Activated naive CD4-positive, alpha-beta T cell treated with anti-CD3 and anti-CD28 coated beads for 36 hours (primary cell): ENCODE measurements at places on chromosomes 5 and 9. TPM values are rescaled to one million over a fixed set of nuclear protein-coding genes. Genes with fewer than 3 reads are reported as not detected.

The DELE1 gene
- 48.0 TPM for total RNA-seq

The C9orf50 gene
- not detected for total RNA-seq

The PCDHGB5 gene
- not detected for total RNA-seq

The IL17B gene
- total RNA-seq: not detected

DNA sequence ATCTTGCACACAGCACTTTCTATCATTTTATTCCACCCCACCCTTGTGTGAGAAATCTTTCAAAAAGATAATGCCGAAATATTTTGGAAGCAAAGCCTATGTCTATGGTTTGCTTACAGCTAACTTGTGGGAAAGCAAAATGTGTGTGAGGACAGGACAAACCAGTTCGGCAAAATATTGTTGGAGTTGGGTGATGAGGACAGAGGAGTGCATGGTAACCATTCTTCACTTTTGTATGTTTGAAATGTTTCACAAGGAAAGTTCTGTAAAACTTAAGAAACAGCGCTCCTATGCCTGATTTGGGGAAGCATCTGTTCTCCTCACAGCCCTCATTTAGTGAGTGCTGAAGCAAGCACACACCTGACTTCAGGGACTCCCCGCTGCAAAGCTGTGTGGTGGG, 62.0 kb upstream of the RNF130 start:
- DNase-seq: no peak

DNA sequence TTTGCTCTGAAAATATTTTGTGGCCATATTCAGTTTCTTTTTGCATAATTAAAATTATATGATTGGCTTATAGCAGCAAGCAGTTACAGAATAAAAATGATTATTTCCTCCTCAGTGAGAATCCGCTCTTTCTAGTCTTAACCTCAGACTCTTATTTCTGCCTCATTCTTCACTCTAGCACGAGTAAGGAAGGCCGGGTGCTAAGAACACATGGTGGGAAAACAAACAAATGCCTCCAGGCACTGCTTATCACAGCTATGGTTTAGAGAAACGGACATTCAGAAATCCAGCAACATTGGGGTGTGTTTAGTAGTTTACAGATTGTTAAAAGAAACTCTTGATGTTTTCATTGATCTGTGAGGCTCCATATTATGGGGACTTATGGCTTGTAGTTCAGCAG, 168.7 kb downstream of the KDM4C start:
- no peak for DNase-seq

DNA sequence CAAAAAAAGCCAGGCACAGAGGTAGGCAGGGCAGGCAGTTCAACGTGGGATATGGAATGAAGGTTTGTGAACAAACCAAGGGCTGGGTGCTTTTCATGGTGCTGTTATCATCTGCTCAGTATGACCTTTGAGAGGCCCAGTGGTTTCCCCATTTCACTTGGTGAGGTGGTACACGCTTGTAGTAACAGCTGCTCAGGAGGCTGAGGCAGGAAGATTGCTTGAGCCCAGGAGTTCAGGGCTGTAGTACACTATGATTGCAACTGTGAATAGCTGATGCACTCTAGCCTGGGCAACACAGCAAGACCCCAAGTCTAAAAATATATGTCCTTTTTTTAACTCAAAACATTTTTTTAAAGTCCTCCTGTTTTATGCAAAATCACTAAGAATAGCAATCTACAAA, 174.8 kb downstream of the ENC1 start:
- DNase-seq: no peak

DNA sequence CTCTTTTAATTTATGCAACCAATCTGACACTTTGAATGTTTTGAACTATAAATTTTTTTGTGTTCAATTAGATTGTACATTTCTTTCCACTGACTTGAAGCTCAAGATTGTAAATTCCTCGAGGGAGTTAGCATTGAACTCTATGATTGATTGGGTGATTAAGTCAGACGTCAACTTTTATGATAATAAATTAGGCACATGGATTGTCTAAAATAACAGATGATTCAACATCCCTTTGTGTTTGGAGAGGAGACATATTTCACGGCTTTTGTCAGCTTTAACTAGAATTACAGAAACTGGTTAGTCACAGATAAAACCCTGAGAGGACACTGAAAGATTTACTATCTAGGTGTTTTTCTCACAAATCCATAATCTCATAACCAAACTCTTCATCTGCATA, 32.7 kb upstream of the TXNDC8 start:
- no peak for DNase-seq

- DNase-seq: no peak
These were observed 616.0 kb upstream of the EDIL3 start for GRCh38 chr5:85000671-85001070.

GRCh38 chr9:23413541-23413940, 412.5 kb downstream of the ELAVL2 start:
- no peak for DNase-seq
